ENCODE measurements at places on chromosomes 4 and X.

GRCh38 chr4:137738375-137738990 lies 206.2 kb upstream of the PCDH18 start:
- no peak for DNase-seq

DNA sequence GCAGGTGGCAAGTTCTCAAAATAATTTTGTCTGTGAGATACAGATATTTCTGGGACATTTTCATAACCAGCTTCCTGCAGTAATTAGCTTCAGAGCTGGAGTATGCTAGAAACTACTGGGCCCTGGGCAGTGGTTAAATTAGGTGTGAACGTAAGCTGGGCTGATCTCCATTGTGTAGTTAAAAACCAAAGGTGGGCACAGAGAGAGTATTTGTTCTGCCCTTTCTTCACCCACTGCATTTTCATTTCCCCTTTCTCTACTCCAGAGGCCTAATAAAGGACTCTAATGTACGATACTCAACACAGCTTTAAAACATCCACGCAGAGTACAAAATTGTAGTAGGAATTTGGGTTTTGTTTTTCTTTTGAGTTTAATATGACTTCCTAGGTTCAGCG lies 252.7 kb downstream of the SPRY1 start:
- no peak for DNase-seq

- DNase-seq, result no peak
These were observed 115.8 kb upstream of the BMPR1B start for GRCh38 chr4:94641702-94642560.

DNA sequence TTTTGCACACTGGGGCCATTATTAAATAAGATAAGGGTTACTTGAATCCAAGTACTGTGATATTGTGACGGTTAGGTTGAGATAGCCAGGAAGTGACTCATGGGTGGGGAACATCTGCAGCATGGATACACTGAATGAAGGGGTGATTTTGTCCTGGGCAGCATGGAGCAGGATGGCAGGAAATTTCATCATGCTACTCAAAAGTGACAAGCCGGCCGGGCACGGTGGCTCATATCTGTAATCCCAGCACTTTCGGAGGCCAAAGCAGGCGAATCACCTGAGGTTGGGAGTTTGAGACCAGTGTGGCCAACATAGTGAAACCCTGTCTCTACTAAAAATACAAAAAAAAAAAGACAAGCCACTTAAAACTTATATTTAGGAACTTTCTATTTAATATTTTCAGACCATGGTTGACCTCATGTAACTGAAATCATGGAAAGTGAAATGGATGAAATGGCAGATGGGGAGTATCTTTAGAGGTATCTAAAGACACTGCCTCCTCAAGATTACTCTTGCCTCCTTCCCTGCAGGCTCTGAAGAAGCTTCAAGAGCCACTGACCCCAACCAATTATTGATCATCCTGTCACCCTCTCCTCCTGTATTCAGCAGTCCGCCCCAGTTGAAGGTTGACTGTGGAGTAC lies 3.9 kb upstream of the TRIM60 start:
- no peak for DNase-seq

- DNase-seq, result no peak
These were observed 154.1 kb upstream of the FAM241A start for GRCh38 chr4:111991163-111991562.

DNA sequence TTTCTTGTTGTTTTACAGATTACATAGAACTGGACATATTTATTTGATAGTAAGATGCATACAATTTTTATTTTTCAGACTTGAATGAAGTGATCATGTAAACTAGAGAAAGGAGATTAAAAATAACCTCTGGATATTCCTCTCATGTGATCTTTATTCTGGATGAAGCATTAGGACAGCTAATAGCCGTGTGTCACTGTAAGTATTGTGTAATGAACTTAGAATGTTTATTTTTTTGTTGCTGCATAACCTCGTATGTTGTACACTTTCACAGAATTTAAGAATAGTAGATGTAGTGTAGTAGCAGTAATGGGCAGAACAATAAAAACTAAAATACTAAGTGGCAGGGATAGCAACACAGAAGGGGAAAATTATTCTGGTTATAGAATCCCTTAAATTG lies 2094.5 kb upstream of the TENM3 start:
- DNase-seq, result no peak

- no peak for DNase-seq
These were observed 29.3 kb downstream of the RGS12 start for GRCh38 chr4:3322059-3322550.

DNA sequence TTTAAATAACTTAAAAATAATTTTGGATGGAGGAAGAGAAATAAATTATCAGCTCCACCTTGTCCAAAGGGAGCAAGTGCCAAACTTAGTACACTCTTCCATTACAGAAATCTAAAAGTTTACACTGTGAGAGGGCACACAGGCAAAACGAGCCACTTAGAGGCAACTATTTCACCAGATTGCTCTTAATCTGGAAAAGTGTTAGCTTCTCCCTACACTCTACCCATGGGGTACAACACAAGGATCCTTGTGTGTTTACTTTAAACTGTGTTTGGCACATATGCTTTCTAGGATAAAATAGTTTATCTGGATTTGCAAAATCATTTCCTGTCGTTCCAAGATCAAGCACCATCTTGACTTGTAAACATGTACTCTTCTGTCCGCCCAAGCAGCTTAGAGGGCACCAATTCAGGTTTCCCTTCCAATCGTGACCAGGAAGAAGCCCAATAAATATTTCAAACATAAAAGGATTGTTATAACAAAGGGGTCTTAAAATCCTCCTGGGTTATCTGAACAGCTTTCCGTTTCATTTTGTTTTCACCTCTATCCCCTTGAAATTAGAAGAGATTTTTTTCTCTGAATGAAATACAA lies 29.0 kb upstream of the KDR start:
- no peak for DNase-seq

GRCh38 chr4:101307899-101308298 lies 39.4 kb downstream of the PPP3CA start:
- no peak for DNase-seq

DNA sequence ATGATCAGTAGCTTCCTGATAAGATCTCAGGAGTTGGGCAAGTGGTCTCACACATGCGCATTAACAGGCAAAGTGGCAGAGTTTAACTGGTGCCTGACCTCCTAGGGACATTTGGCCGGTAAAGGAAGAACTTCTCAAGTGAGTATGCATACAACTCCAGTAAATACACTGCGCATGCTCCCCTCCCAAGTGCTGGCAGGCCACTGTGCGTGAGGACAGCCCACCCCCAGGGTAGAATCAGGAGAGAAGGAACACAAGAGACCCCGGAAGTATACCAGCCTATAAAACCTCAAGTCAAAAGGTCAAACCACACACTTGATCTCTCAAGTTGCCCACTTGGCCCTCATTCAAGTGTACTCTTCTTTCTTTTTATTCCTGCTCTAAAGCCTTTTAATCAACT lies 225.5 kb upstream of the ANKRD50 start:
- no peak for DNase-seq

- no peak for DNase-seq
These were observed 1317.7 kb downstream of the FSTL5 start for GRCh38 chr4:160846121-160846520.

- DNase-seq, result no peak
These were observed 34.2 kb downstream of the BCOR start for GRCh38 chrX:40063555-40063954.

DNA sequence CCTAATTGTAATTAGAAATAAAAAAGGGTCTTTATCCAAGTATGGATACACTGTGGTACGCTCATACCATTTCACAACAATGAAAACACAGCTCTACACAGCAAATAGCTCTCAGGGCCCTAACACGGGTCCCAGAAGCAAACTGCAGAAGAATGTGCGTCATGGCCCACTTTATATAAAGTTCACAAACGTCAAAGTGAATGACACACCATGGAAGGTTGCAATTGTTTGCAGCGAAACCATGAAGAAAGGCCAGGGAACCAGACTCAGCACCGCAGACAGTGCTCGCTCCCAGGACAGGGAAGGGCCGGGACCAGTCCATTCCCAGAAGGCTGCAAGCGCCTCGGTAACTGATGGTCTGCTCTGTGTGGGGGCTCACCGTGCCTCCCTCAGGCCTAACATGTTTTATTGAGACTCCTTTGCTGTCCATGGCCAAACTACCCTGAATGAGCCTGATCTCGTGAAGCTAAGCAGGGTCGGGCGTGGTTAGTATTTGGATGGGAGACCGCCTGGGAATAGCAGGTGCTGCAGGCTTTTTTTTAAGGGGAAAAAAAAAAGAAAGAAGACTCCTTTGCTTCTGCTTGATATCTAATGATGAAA lies 47.8 kb downstream of the ACOX3 start:
- DNase-seq, result no peak

GRCh38 chr4:154738426-154738825 lies 5.4 kb upstream of the LRAT start:
- no peak for DNase-seq

- no peak for DNase-seq
These were observed 114.4 kb downstream of the SH3KBP1 start for GRCh38 chrX:19772822-19773628.

DNA sequence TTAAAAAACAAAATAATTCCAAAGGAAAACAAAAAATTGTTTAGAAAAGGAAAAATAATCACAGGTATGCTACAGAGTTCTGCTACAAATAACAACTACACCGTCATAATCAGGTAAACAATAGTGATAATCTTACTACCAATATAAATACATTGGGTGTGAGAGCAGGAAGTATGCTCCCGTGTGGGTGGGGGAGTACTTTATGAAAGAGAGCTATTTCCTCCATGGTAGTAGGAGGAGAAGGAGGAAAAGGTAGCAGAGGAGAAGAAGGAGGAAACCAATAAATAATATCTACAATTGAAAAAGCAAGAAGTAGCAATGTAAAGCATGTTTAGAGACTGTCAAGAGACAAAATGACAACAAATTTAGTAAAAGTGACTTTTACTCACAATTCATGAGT lies 35.1 kb downstream of the TEC start:
- DNase-seq, result no peak

GRCh38 chr4:184845367-184846021 lies 19.7 kb upstream of the ACSL1 start:
- DNase-seq, result no peak

DNA sequence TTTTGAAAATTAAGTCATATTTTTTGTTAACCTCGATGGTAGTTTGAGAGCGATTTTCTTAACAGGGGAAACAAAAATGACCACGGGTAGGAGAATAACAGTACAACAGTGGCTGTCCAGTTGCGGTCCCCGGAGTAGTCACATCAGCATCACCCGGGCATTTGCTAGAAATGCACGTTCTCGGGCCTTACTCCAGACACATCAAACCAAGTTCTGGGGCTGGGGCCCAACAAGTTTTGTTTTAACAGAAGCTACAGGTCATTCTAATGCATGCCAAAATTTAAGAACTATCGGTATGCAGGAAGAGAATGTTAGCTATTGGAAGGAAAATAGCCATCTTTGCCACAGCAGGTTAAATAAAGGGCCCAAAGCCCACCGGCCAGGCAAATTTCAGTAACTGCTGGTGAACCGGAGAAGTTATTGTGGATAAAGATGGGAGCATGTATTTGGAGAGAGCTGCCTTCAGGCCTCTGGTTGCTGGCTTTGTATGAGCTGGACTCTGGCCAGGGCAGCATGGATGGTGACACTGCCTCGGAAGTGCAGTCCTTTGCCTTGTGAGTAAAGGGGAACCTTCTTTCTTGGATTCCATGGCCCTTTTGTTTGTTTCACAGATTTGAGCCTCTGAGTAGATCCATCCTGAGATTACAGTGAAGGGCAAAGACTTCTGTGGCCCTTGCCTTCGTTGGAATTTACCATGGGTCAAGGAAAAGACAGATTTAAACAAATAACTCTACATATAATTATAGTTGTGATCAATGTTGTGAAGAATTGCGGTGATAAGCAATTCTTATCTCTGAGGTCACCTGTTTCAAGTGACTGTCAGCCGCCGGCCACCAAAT lies 62.1 kb downstream of the TBC1D14 start:
- DNase-seq, result no peak

GRCh38 chr4:21769404-21770147 lies 179.0 kb downstream of the KCNIP4 start:
- peak; percentile 1 for DNase-seq

- DNase-seq, result no peak
These were observed 738.2 kb downstream of the ARAP2 start for GRCh38 chr4:35506161-35506560.
